ENCODE measurements at places on chromosomes 6 and 20.

DNA sequence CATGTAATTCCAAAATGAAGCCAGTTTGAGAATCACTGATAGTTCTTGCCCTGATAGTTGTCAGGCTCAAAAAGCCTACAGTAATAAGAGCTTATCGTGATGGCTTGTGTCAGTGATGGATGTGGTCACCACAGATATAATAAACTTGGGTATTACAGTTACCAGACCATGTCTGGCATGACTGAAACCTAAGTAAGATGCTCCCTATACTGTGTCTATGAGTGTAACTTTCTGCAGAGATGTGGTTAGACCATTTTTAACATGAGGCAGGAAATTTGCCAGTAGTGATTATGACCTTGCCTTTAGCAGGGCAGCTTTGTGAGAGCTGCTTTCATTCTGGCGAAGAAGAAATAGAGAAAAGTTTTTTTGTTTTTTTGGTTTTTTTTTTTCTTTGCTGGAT, 90.2 kb downstream of the ANKS1A start:
- no peak for DNase-seq

DNA sequence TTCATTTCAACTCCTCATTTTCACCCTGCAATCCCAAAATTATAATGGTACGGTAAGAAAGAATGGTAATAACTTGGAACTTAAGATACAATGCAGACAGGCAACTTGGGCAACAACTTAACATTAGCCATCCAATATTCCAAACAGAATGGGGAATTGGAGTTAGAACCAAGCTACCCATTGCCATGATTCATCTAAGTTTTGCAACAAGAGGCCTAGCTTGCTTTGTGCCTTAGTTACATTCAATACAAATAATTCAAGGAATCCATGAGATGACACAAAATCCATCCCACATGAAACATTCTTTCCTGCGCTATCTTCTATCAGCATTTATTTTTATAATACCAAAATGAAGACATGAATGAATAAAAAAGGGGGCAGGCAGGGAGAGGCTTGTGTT, 28.4 kb downstream of the DCDC2 start:
- DNase-seq = no peak

GRCh38 chr20:46774236-46774635, 64.8 kb downstream of the SLC2A10 start:
- peak; percentile 10 for DNase-seq

GRCh38 chr6:152457949-152458624, 179.1 kb downstream of the SYNE1 start:
- DNase-seq = no peak

DNA sequence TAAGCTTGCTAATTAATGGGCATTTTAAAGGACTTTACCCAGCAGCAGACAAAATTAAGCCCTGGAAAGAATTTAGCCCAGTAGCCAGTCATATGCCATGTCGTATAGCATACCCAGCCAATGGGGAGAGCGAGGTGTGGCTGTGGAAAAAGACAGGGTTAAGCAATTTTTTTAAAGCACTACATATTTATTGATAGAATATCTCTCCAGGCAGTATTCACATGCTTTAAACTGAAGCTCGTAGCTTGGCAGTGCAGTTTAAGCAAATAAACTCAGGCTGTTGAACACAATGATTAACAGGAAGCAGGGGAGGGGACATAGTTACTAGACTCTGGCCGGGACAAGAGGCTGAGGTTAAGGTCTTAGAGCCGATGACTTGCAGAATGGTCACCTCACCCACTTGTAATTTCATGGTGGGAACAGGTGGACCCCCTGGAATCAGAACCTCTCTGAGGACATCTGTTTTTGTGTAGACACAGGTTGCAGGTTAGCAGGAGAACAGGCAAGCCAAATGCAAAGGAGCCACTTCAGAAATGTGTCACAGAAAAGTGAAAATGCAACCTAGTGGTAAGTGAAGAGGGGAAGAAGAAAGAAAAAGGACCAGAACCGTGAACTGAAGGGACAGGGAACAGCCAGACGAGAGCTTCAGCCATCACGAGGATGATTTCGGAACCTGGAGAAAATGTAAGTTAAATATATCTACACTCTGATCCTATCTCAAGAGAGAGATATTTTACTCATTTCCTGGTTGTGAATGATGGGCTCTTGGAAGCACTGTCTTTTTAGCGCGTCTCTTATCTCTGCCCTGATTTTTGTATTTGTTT, 7.2 kb downstream of the GCNT2 start:
- no peak for DNase-seq

DNA sequence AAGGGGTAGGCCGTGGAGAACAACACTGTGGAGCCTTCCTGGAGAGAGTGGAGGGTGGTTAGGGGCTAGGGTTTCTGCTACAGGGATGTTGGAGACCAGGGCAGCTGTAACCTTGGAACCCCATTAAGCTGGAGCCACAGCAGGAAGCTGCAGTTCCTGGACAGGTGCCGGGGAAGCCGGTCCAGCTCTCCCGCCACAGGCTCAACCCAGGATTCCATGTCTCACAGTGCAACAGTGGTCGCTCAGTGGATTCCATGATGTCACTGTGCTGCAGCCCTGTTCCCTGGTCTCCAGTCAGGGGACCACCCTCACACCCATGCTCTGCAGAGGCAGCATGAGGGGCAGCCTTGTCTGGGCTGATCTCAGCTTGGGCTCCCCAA, 264.6 kb upstream of the CDYL start:
- no peak for DNase-seq

DNA sequence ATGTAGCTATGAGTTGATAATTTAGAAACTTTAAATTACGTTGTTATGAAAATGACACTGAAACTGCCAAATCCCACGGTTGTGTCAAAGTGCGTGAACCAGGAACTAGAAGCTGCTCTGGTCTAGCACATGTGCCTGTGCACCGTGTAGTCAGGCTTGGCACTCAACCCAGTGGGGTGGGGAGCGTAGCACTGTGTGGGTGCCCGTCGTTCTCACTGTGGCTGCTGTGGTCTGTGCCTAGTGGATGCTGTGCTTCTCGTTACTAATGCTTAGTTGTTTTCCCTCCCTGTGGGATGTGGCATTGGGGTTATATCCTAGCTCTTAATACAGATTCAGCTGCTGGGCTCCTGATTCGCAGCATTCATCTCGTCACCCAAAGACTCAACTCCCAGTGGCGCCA, 46.2 kb upstream of the ADIG start:
- DNase-seq = no peak

GRCh38 chr6:46035242-46035641, 19.6 kb upstream of the CLIC5 start:
- DNase-seq = no peak

GRCh38 chr20:855466-856360, 22.2 kb downstream of the FAM110A start:
- DNase-seq = no peak
